ENCODE measurements at places on chromosomes 2 and 18.

DNA sequence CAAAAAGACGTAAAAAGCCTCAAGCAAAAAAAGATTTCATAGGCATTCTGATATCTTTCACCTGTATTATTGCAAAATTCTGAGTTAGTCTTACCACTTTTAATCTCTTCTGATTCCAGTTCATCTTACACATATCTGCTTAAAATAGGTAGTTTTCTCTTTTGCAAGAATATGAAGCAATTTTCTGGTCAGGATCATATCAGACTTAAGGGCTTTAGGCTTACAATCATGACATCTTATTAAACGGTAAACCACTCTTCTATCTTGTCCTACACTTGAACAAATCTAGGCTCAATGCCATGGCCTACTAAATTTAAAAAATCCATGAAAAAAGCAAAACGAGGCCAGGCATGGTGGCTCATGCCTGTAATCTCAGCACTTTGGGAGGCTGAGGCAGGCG is 50.1 kb upstream of the GAREM1 start:
- DNase-seq = no peak

DNA sequence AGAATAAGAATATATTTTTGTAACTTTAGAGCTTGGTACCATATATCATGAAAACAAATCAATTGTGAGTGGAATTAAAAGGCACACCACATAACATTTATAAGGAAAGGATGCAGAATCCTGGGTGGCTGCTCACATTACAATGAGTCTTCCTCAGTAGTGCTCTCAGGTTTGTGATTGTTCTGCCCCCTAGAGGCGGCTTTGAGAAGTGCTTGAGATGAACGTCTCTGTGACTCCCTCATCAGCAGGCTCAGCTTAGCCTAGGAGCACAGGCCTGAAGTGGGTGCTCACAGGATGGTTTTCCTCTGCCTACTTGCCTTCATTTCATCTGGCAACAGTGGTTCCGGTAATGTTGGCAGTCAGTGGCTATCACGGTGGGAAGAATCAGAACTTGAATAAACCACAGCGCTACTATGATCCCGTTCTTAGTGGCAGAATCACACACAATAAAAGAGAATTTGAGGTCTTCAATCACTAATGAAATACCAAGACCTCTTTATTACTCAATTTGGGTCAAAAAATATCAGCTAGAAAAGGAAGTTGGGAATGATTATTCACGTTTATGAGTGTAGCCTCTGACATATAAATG is 38.1 kb upstream of the B4GALT6 start:
- peak; percentile 77 for DNase-seq

- DNase-seq = no peak
Observed at GRCh38 chr18:58350526-58350925, 278.4 kb downstream of the ALPK2 start.

GRCh38 chr2:218043100-218043499 is 26.0 kb upstream of the RUFY4 start:
- no peak for DNase-seq

DNA sequence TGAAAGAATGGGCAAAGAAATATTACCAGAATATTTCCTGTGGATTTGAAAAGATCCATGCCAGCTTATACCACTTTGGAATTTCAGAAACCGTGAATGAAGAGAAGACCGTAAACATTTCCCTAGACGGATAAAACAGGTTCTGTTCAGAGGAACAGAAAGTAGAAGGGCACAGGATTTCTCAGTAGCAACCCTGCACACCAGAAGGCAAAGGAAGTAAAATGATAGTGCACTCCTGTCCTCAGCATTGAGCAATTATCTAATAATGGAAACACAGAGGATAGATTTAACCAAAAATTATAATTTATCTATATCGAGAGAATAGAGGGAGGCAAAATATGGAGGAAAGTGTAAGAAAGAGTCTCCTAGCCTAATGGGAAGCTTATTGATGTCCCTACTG is 87.0 kb upstream of the ITGA6 start:
- DNase-seq = no peak

GRCh38 chr2:36570416-36570815 is 27.6 kb downstream of the FEZ2 start:
- no peak for DNase-seq

DNA sequence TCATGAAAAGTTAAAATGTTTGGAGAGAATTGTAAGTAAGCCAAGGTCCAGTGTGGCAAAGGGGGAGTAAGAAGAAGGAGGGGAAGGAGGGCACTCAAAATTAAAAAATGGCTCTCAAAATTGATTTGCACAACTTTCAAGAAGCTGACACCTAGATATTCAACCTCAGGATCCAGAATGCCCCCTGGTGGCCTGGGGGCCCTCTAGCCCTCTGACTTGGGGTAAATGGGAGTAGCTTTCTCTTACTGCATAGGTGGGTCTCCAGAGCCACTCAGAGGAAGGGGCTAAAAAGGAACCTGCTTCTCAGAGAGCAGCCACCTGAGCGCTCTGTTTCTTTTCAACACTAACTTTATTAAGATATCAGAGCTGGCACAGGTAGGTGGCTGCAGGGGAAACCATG is 968.5 kb downstream of the BCL11A start:
- no peak for DNase-seq

DNA sequence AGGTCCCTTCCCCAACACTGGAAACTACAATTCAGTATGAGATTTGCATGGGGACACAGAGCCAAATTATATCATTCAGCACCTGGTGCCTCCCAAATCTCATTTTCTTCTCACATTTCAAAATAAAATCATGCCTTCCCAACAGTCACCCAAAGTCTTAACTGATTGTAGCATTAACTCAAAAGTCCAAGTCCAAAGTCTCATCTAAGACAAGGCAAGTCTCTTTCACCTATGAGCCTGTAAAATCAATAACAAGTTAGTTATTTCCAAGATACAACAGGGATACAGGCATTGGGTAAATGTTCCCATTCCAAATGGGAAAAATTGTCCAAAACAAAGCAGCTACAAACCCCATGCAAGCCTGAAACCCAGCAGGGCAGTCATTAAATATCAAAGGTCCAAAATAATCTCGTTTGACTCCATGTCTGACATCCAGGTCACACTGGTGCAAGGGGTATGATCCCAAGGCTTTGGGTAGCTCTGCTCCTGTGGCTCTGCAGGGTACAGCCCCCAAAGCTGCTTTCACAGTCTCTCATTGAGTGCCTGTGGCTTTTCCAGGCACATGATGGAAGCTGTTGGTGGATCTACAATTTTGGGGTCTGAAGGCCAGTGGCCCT is 1370.1 kb upstream of the DDX18 start:
- DNase-seq = no peak

GRCh38 chr2:200770847-200771246 is 40.9 kb upstream of the BZW1 start:
- no peak for DNase-seq
